ENCODE measurements at places on chromosomes 7 and 10.

- DNase-seq, result peak; percentile 67
These were observed 40.7 kb downstream of the TARP start for GRCh38 chr7:38232502-38233366.

- DNase-seq, result no peak
These were observed 141.3 kb upstream of the AGK start for GRCh38 chr7:141409801-141410329.

GRCh38 chr7:111029574-111030251 is 61.2 kb upstream of the LRRN3 start:
- DNase-seq, result peak; percentile 53

- no peak for DNase-seq
These were observed 132.4 kb upstream of the GDF10 start for GRCh38 chr10:47167591-47167990.

DNA sequence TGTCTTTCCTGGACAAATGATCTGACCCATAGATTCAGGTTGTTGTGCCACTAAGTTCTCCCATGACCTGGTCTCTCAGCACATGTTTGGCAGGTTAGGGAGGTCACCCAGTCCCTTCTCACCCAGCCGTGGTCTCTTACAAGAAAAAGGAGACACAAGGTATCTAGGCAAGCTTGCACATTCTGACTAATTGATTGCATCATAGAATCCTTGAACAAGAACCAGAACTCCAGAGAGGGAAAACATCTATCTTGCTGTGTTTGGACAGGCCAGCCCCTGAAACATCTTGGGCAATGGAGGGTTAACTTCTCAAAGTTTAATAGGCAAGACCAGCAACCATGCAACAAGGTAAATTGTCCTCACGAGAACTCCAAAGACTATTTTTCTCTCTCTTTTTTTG is 8.5 kb upstream of the HK1 start:
- no peak for DNase-seq

DNA sequence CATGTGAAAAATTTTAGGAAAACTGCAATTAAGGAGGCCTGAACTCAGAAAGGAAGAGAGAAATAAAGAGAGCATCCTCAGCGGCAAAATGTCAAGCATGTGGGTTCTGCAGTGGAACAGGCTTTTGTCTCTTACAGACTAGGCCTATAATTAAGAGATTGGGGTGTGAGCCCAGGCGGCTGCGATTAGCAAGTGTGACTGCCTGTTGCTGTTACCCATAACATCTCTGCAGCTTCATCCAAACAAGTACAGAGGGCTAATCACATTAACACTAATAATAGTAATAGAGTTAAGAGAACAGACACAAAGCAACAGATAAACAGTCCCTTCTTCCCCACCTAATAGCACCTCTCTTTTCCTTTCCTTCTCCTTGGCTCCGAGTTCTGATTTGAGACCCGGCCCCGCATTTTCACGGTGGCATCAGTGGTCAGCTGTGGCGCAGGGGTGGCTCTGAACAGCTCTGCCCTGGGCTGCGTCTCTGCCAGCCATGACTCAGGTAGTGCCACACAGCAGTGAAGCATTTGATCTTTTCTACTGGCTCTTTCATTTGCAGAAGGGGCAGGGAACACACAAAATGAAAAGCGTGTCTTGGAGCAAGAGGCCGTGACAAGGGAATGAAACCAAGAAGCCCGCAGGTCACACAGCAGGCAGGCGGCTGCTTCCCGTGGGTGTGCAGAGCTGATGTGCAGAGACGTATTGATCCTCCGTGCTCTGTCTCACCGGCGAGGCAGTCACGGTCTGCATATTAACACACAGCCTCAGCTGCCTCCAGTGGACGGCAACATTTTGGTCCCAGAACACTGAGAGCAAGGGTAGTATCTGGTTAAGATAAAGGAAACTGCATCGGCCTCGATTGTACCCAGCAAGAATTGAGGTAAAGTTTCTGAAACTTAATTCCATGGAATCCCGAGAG is 103.1 kb downstream of the KLF6 start:
- DNase-seq, result no peak

GRCh38 chr10:132707776-132708171 is 78.2 kb downstream of the NKX6-2 start:
- no peak for DNase-seq

GRCh38 chr10:129533281-129533680 is 66.2 kb downstream of the MGMT start:
- no peak for DNase-seq

DNA sequence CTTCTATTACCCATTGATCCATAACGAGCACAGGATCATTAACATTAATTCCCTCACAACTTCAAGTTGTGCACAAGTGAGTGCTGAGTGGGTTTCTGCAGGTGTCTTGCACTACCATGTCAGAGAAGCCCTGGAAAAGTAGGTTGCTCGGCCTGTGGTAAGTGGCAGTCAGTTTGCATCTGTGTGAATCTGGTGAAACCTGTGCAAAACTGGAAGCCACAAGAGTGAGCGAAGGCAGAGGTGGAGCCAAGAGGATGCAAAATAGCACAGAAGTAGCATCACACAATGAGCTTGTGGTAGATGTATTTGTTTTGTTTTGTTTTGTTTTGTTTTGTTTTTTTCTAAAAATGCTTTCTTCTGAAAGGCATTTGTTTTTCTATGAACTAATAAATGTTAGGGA is 181.5 kb downstream of the THSD7A start:
- no peak for DNase-seq

DNA sequence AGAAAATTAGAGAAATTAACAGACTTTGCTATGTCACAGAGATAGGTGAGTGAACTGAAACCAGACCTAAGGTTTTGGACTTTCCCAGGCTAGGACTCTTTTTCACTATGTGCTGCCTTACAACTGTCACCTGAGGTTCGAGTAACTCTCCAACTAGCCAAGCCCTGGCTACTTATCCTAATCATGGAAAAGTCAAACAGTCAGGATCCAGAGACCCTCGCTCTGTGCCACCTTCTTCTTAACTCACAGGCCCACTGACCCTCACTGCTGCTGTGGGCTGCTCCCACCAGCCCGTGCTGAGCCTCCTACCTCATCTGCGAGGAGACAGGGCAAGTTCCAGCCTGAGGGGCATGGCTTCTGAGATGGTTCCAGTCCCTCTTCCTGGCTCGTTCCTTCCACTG is 211.4 kb upstream of the KLF14 start:
- DNase-seq, result no peak

GRCh38 chr10:17673471-17674061 is 29.6 kb downstream of the STAM start:
- no peak for DNase-seq

DNA sequence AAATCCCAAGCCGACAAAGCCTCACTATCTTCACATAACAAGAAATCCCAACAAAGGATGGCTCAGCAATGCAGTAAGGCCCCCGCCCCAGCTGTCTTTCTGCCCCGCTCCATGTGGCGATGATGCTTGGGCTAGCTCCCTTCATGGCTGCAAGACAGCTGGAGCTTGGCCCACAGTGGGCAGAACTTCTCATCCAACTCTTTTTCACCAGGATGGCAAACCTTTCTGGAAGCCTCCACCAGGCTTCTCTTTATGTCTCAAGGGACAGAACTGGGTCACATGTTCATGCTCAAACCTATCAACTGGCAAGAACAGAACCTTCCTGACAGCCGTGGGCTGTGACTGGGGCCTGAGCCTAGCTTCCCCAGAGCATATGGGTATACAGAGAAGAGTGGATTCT is 260.5 kb upstream of the MKLN1 start:
- no peak for DNase-seq

- DNase-seq, result no peak
These were observed 138.3 kb downstream of the EXOC4 start for GRCh38 chr7:133391206-133391605.

DNA sequence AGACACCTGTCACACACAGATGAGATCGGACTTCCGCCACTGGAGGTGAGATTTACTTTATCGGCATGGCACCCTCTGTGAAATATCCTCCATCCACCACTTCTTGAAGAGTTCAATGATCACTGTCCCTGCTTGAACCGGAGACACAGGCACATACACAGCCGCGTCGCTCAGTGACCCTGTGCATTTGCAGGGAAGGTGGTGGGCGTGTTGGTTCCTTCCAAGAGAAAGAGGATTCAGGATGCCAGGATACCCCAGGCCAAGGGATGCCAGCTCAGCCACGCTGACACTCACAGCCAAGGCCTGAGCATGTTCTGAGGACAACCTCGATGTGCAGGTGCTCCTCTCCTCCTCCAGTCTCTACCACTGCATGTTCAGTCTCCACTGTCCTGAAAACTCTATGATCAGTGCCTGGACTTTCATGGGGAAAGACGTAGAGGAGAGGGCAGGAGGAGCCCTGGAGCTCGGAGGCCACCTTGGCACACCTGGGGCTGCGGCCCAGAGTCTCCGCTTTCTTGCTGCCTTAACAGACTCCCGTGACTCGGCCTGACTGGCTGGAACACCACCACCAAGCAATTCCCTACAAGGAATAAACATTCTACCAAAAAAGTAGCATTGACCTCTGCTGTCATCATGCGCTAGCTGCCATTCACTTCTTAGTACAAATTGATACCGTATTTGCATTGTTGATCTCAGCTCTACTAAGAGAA is 115.2 kb downstream of the TCERG1L start:
- DNase-seq, result no peak

DNA sequence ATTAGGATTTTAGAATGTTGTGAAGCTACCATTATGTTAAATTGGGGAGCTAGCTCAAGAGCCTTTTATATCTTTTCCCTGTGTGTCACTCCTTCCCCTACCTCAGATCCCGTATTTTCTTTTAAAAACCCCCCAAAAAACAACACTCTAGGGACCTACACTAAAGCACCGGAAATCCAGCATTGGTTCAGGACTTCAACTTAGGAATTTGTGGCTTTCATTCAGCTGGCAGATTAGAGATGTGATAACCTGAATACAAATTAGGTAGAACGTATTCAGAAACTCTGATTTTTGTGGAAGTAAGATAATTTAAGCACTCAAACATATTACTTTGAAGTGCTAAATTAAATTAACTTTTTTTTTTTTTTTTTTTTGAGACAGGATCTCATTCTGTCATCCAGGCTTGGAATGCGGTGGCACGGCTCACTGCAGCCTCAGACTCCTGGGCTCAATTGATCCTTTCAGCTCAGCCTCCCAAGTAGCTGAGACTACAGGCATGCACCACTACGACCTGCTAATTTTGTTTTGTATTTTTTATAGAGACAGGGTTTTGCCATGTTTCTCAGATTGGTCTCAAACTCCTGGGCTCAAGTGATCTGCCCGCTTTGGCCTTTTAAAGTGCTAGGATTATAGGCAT is 6.8 kb downstream of the TBC1D12 start:
- DNase-seq, result no peak

GRCh38 chr10:75688506-75689300 is 257.3 kb downstream of the LRMDA start:
- DNase-seq, result no peak

- DNase-seq, result no peak
These were observed 25.5 kb upstream of the TRUB1 start for GRCh38 chr10:114912470-114912859.

DNA sequence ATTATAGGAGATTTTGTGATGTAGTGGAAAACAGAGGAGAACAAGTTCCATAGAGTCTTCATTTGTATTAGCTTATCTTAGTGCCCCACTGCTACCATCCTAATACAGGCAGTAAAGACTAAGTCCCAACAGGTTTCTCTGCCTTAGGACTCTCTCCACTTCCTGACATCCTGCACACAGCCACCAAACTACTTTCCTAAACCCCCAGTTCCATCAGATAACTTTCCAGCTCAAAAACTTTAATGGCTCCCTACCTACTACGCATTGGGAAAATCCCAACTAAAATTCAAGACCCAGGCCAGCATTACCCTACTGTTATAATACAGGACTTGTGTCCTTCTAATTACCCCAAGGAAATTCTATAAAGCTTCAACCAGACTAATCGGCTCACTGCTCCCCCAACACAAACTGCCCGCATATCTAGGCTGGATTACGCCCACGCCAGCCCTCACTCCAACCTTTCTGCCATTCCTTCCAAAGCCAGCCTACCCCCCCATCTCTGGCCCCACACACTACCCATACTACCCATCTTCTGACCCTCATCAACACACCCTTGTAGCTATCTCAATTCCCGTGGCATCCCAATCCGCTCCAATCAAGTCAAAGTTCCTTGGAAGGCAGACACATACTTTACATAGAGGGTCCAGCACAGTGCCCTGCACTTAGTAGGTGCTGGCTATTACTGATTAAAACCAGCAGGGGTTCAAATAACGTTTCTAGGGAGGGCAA is 1.4 kb downstream of the IDE start:
- no peak for DNase-seq

DNA sequence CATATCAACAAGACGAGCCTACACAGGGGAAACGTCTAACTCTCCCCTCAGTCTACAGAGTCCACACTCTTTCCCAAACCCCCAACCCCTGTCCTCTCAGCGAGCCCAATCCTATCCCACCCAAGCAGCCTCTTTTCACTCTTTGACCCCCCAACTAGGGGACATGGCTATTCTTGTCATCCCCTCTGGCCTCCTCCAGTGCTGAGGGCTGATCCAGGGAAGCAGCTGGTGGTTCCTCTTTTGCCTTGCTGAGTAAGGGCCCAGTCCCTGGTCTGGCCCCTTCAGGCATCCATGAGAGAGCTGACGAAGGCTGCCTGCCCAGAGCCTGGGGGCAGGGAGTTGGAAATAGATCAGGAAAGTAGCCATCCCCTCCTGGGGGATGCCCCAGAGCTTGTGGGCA is 6.4 kb downstream of the NOBOX start:
- no peak for DNase-seq

DNA sequence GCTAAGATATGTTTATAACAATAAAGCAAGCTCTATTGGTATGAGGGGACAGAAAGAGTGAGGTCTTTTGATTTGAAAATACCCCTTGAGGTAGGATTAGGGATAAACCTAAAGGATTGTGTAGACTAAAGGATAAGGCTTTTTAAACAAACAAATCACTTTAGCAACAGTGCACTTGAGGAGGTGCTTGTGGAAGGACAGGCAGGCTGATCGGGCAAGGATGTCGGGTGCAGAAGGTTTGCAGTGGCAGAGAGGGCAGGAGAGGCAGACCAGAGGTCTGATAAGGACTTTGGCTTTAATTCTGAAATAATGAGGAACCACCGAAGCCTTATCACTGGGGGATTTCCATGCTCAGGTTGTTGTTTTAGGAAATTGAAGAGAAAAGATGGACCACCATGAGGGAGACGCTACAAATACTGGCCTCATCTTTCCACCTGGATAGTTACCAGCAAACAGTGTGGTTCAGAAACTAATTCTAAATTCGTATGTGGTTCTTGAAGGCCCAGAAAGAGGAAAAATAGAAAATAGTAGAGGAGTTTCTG is 119.5 kb upstream of the KLF6 start:
- no peak for DNase-seq

DNA sequence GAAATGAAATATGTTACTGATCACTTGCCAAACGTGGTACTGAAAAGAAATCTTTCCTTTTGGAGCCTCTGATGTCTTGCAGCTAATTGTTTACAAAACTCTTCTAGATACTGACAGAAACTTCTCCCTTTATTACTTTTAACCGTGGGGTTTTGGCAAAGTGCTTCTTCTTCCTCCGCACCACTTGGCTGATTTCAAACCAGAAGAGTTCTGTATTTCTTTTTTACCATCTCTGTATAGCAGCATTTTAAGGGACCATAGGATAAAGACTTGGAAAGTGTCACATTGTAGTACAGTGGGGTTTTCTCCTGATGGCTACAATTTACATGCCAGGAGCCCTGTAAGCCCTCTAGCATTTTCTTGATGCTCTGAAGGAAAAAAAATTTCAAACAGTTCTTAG is 21.9 kb upstream of the CREB5 start:
- DNase-seq, result no peak

GRCh38 chr10:43202657-43203447 is 64.0 kb downstream of the RASGEF1A start:
- peak; percentile 48 for DNase-seq

Data from activated CD4-positive, alpha-beta T cell treated with anti-CD3 and anti-CD28 coated beads, Interleukin-2, amount 50 U/mL, for 48 hours (primary cell).